CD8-positive, alpha-beta memory T cell (primary cell): ENCODE measurements at places on chromosomes 7 and 10. TPM values are rescaled to one million over a fixed set of nuclear protein-coding genes. Genes with fewer than 3 reads are reported as not detected.

The PRKRIP1 gene
- total RNA-seq, result 26.0 TPM

The CDH23 gene
- 0.74 TPM for total RNA-seq

The CFTR gene
- not detected for total RNA-seq

The OR2A7 gene
- 1.7 TPM for total RNA-seq

GRCh38 chr7:140707132-140707531 lies 10.6 kb downstream of the NDUFB2 start:
- H3K36me3 ChIP-seq, result peaks cover 8% of the 10 kb centered on the region
- no peak for DNase-seq
- H3K4me3 ChIP-seq, result no peak overlapping the region

DNA sequence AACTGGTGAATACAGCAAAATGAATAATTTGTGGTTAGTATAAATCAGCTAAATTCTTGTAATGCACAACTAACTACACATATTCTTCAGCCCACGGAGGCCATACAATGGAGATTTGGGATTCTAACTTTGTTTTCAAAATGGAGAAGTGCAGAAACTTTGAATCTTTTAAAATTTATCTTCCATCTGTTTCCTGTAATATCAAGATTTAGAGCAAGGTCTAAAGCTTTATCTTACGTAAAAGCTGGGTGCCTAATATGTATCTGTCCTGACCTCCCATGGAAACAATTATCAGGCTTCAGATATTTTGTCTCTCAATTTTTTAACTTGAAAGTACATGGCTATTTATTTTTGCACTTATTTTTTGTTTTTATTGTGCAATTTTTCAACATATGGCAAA lies 5.0 kb upstream of the AHR start:
- no peak overlapping the region for H3K27ac ChIP-seq
- no peak overlapping the region for H3K4me3 ChIP-seq
- H3K36me3 ChIP-seq, result no peaks in the 10 kb centered on the region
- no peaks in the 10 kb centered on the region for H3K27me3 ChIP-seq
- DNase-seq, result no peak
- H3K4me1 ChIP-seq, result peaks cover 12% of the 10 kb centered on the region

GRCh38 chr10:69710008-69710888 lies 80.2 kb downstream of the FAM241B start:
- H3K27me3 ChIP-seq, result no peaks in the 10 kb centered on the region
- H3K4me3 ChIP-seq, result no peak overlapping the region
- H3K36me3 ChIP-seq, result no peaks in the 10 kb centered on the region
- no peaks in the 10 kb centered on the region for H3K4me1 ChIP-seq
- no peak overlapping the region for H3K27ac ChIP-seq

GRCh38 chr7:51026341-51026740 lies 243.6 kb upstream of the GRB10 start:
- H3K4me1 ChIP-seq, result no peaks in the 10 kb centered on the region
- DNase-seq, result no peak
- no peaks in the 10 kb centered on the region for H3K27me3 ChIP-seq
- H3K27ac ChIP-seq, result no peak overlapping the region
- H3K36me3 ChIP-seq, result no peaks in the 10 kb centered on the region
- no peak overlapping the region for H3K4me3 ChIP-seq

DNA sequence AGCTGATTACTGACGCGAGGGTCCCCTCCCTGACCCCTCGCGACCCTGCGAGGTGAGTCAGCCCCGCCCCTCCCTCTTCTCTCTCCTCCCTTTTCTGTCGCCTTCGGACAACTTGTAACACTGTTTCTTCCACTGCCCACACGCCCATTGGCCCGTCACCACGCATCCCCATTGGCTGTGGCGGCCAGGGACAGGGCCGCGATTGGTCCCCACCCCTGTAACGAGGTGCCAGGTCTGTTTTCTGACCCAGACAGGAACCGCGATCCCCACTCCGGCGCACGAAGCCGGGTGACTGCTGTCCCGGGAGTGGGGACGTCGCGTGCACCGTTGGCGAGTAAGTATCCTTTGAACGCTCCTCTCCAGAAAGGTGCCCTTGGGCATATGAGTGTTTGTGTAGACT lies at the start of gene STRA8:
STRA8 (plus strand) TSS at position 269 of the 400 bp plus-strand sequence. CDS start 6,687 bp downstream, outside the sequence.
- no peaks in the 10 kb centered on the region for H3K27me3 ChIP-seq
- no peaks in the 10 kb centered on the region for H3K4me1 ChIP-seq
- H3K4me3 ChIP-seq, result no peak within 1 kb of the TSS
- H3K36me3 ChIP-seq, result no peaks in the 10 kb centered on the region
- no peak for DNase-seq

DNA sequence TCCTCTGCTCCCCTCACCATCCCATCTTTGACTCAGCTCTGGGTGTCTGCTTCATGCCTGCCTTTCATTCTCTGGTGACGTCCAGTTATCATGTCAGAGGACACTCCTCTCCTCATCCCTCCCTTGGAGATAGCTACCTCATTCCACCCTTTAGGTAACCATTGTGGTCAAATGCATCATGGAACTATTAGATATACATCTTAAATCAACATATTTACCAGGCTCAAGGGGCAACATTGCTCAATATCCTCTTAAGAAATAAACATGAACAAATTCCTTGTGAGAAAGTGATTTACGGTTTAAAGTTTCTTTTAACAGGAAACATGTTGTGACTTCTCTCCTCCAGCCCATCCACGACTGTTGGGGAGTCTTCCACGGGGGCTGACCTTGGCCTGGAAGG lies 511.6 kb upstream of the IGFBP3 start:
- no peak overlapping the region for H3K27ac ChIP-seq
- no peak overlapping the region for H3K4me3 ChIP-seq
- DNase-seq, result no peak
- no peaks in the 10 kb centered on the region for H3K4me1 ChIP-seq
- H3K27me3 ChIP-seq, result no peaks in the 10 kb centered on the region

DNA sequence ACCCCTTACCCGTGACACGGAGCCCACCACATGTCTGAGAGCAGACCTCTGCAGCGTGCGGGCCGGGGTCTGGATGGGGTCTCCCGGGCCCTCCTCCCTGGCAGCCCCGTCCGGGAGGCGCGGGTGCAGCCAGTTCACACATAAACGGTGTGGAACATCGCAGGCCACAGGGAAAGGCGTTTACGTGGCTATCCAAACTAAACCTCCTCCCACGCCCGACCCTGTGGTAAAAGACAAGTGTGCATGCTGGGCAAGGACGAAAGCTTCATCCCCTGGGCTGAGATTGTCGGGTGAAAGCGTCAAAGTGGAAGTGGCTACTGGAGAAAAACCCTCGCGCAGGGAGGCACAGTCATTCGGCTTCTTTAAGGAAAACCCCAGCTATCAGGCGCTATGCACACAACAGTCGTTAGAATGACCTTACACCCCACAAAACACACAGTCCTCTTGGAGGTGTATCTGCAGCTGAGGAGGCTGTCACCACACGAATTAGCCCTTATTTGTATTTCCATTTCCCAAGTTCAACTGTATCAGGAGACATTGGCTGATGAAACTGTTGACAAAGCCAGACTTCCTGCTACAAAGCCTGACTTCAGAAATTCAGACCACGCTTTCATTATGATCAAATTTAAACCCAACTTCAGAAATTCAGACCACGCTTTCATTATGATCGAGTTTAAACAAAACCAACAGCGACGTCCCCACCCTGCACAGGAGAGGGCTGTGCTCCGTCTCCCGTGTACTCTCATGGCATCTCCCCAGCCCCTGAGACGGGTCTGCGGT lies 15.3 kb downstream of the GPER1 start:
- no peaks in the 10 kb centered on the region for H3K36me3 ChIP-seq
- no peaks in the 10 kb centered on the region for H3K27me3 ChIP-seq
- H3K4me3 ChIP-seq, result no peak overlapping the region
- no peak for DNase-seq

- no peaks in the 10 kb centered on the region for H3K4me1 ChIP-seq
- no peak for DNase-seq
- H3K27me3 ChIP-seq, result no peaks in the 10 kb centered on the region
- H3K27ac ChIP-seq, result no peak overlapping the region
- no peak overlapping the region for H3K4me3 ChIP-seq
- H3K36me3 ChIP-seq, result no peaks in the 10 kb centered on the region
Measured at GRCh38 chr7:27962273-27962672, 218.3 kb downstream of the JAZF1 start.

DNA sequence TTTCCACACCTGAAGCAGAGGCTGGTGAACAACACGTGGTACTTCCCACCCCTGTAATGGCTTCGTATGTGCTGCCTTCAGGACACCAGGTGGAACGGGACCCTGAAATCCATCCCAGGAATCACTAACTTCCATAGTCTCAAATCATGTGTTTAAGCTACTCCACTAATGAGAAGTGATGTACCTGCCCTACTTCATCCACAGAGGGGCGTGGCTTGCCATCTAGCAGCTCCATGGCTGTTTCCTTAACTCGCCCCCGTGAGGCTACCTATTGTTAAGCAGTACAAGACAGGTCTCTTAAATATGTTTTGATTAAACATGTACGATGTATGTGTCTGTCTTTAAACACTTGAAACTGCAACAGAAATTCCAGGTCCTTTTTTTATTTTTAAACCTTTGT lies 31.8 kb downstream of the ARL3 start:
- peaks cover 11% of the 10 kb centered on the region for H3K4me1 ChIP-seq
- H3K27ac ChIP-seq, result no peak overlapping the region
- no peak overlapping the region for H3K4me3 ChIP-seq
- no peak for DNase-seq
- H3K36me3 ChIP-seq, result no peaks in the 10 kb centered on the region
- H3K27me3 ChIP-seq, result no peaks in the 10 kb centered on the region

DNA sequence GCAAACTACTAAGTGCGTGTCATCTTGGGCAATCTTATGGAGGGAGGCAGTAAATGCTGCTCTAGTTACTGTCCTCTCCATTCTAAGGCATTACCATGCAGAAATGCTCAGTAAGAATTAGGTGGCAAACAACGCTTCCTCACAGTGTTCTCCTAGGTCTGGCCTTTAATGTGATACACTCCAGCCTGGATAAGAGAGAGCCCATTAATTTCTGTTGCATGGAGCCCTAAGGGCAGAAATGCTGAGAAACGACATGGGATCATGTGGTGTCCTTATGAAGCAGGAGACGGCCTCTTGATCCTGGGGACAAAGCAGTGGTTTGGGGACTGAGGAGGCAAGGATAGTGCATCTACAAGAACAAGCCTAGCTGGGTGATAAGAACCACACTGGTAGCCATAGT lies 44.0 kb downstream of the SLC25A13 start:
- no peak overlapping the region for H3K4me3 ChIP-seq
- H3K27ac ChIP-seq, result no peak overlapping the region
- no peaks in the 10 kb centered on the region for H3K27me3 ChIP-seq
- H3K36me3 ChIP-seq, result no peaks in the 10 kb centered on the region
- DNase-seq, result no peak
- no peaks in the 10 kb centered on the region for H3K4me1 ChIP-seq

- H3K4me3 ChIP-seq, result no peak overlapping the region
- H3K27me3 ChIP-seq, result peaks cover 7% of the 10 kb centered on the region
- H3K27ac ChIP-seq, result no peak overlapping the region
- no peak for DNase-seq
- H3K4me1 ChIP-seq, result no peaks in the 10 kb centered on the region
- no peaks in the 10 kb centered on the region for H3K36me3 ChIP-seq
Measured at GRCh38 chr10:93599335-93599734, 1.7 kb downstream of the RBP4 start.

GRCh38 chr7:16586081-16586874 lies 59.3 kb downstream of the ANKMY2 start:
- no peak overlapping the region for H3K4me3 ChIP-seq
- H3K27ac ChIP-seq, result no peak overlapping the region
- H3K4me1 ChIP-seq, result no peaks in the 10 kb centered on the region
- DNase-seq, result no peak
- no peaks in the 10 kb centered on the region for H3K27me3 ChIP-seq
